ENCODE measurements at places on chromosomes 4 and X.

DNA sequence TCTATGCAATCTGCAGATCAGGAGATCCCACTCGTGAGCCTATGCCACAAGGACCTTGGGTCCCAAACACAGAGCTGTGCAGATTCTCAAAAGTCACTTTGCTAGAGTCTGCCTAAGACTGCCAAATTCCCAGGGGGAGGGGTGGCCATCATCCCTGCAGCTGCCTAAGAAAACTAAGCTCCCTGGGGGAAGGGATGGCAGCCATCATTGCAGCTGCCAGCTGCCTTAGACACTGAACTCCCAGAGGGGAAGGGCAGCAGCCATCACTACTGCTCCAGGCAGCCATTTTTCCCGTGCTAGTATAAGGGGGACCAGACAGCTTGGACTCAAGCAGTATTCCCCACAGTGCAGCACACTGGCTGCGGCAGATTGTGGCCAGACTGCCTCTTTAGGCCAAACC, 156.9 kb downstream of the NKX6-1 start:
- no peak for DNase-seq

DNA sequence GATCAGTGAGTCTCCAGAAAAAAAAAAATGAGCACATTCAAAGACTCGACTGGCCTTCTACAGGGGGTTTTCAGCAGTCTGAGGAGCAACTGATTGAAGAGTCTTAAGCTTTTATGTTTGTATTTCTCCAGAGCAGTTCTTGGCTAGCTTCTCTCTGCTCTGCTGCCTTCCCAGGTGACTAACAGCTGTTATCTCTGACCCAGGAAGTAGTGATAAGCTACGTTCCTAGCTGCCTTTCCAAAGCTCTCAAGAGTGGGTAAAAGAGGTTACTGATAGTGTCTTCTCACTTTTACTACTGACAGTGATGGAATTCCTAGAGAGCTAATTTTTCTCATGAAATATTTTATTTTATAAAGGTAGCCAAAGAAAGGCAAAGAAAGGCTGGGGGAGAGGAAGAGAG, 66.6 kb downstream of the ENOX2 start:
- DNase-seq: no peak

GRCh38 chr4:20298986-20299385, 47.3 kb downstream of the SLIT2 start:
- DNase-seq: no peak

DNA sequence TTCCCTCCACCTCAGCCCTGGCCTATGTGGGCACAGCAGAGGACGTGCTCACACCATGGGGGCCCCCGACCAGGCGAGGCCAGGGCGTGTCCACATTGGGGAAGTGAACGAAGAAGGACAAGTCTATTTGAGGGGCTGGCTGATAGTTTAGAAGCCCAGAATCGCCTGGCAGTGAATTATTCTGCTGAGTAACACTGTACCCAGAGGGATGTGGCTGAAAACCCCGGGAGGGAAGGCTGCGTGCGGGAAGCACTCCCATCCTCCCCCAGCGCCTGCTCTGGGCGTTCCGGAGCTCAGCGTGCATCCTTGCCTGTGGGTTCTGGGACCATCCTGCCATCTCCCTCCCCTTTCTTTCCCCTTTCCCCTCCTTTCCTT, 66.6 kb downstream of the TRMT44 start:
- DNase-seq: no peak

GRCh38 chr4:129144755-129145206, 48.8 kb downstream of the C4orf33 start:
- no peak for DNase-seq

DNA sequence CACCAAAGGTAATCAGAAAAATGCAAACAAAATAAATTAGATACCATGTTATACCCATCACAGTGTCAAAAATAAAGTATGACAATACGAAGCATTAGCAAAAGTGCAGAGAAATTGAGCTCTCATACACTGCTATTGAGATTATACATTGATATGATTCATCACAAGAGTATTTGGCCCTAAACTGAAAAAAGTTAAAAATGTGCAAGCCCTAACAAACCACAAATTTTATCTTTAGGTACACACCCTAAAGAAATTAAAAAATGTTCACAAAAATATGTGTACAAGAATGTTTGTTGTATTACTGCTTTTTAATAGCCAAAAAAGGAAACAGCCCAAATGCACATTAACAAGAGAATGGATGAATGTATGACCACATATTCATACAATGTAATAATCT, 137.9 kb upstream of the MAGEA10 start:
- DNase-seq: no peak

DNA sequence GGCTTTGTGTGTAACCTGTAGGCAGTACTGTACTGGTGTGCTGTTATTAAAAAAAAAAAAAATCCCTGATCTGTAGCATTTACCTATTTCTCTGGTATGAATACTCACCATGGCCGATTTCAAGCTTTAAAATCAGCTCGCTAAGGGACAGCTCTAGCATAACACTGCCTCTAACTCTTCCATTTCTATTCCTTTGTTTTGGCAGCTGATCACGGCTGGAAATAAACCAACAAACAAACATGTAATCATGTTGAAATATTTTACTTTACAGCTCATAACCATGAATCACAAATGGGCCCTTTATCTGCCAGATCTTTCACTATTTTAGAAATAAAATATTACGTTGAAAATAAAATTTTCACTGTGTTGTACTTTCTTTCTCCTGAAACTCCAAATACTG, 60.5 kb upstream of the IL15 start:
- no peak for DNase-seq

GRCh38 chr4:118289794-118290193, 63.0 kb downstream of the PRSS12 start:
- DNase-seq: no peak

GRCh38 chrX:65811558-65812228, 144.2 kb downstream of the MSN start:
- DNase-seq: no peak

GRCh38 chrX:70262952-70263567, 3.1 kb upstream of the P2RY4 start:
- DNase-seq: no peak

GRCh38 chrX:137033774-137034507, at the start of gene GPR101:
TSS of gene GPR101 (minus strand) at chrX:137033995. CDS start at chrX:137031674, 2,321 bp downstream.
- DNase-seq: no peak

DNA sequence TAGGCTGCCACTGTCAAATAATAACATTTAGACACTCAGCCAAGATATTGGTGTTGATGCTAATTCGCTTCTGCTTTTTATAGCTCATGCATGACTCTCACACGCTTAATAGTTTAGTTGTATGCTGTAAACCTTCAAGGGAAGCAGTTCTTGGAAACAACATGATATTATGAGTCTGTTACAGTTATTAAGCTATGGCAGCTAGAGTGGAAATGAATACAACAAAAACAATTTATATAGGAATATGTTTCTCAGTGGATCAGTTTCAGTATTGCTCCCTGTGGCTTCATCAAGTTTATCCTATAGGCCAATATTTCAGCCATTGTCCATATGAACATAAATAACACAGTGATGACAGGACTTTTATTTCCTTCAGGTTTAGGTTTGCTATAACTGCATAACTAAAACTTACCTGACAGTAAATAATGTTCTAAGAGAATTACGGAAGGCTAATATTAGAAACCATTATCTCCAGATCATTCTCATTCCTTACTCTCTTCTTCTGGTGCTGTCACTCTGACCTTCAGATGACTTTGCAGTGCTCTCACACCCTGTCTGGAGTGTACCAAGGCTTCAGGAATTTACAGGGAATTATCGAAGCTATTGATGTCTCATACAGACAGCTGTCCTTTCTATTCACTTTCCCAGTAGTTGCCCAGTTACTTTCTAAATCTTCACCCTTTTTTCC, 555.0 kb downstream of the ANKRD50 start:
- DNase-seq: no peak

GRCh38 chrX:40467454-40467853, 113.3 kb upstream of the ATP6AP2 start:
- DNase-seq: no peak

GRCh38 chr4:96786306-96786705, 946.4 kb downstream of the PDHA2 start:
- no peak for DNase-seq

DNA sequence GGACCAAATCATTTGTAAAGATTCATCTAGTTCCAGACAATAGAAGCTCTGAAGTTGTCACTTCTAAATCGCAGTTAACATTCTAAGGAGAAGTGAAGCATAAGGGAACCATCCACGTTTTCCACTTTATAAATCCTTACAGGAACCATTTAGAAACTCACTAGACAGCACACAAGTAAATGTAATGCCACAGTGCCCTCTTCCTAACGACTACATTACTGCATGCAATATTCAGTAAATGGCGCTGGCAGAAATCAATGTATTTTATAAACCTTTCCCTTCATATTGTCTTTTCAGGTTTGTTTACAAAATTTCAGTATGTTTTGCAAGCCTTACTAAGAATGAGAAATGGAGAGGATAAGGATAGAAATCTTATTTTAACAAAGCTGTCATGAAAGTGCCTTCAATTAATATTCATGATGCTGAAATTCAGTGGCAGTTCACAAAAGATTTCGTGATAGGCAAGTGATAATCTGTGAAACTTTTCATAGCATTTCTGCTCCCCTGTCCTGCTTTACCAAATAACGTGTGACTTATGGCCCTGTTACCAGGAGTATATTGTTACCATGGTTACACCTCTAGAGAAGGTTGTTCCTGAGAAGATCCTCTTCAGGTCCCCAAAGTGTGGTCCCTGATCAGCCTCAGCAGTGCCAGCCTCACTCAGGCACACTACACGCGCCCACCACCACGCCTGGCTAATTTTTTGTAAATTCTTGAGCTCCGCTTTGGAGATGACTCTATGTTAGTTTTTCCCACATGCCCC, 54.2 kb downstream of the TMA16 start:
- no peak for DNase-seq

DNA sequence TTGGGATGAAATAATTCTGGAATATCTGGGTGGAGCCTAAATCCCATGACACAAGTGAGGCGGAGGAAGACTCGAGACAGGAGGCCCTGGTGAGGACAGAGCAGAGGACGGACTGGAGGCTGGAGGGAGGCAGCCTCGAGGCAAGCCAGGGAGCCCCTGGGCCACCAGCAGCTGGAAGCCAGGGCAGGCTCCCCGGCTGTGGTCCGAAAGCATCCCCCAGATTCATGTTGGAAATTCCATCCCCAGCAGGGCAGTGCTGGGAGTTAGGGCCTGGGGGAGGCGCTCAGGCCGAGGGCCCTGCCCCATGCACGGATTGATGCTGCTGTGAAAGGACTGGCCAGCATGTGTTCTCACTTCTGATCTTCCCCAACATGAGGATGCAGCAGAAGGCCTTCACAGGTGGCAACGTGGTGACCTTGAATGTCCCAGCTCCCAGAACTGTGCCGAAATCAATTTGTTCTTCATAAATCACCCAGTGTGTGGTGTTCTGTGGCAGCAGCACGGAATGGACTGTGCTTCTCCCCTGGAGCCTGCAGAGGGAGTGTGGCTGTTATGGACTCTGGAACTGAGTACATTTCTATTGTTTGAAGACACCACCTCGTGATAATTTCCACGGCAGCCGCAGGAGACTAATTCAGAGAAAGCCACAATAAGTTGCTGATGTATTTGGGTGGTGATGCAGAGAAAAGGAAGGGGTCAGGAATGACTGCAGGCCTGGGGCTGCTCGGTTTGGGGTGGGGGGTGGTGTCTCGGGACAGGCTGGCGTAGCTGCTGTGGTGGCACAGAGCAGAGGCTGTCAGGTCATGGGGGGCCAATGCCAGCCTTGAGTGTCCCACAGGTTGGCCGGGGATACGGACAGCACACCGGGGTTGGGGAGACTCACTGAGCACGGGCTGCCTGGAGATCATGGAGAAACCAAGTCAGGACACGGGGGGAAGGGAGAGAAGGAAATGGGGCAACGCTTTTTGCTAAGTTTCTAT, 56.9 kb downstream of the PCGF3 start:
- DNase-seq: no peak

GRCh38 chrX:128439159-128439558, 387.0 kb upstream of the ACTRT1 start:
- DNase-seq: no peak

GRCh38 chrX:25007059-25008053, 8.4 kb downstream of the ARX start:
- DNase-seq: no peak

GRCh38 chrX:46327566-46328115, 217.6 kb downstream of the ZNF674 start:
- DNase-seq: no peak

DNA sequence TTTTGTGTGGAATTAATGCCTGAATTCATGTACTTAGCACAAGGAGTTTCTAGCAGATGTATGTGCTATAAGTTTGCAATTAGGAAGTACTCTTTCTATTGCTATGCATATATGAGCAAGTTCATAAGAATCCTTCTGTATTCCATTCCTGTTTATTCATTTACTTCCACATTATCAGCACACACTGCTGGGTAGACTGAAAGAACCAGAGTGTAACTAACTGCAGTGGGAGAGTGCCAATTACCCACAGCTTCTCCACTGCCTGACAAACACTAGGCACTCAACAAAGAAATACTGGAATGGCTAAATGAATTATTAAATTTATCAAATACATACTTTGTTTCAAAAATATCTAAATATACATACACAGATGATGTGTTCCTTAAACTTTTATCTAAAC, 219.6 kb downstream of the CAMK2D start:
- DNase-seq: no peak

DNA sequence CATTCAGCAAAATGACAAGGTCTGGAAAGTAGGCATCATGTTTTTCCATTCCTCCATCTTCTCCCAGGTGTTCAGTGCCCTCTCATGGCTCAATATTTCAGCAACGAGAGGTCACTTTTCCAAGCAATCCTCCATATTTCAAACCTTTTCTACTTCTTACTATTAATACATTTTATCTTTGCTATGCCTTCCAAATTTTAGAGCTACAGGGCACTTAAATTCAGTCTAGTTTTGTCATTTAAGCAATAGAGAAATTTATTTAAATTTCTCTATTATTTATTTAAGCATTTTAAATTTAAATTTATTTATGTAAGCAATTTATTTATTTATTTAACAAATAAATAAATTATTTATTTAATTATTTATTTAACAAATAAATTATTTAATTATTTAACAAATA, 305.1 kb upstream of the ANXA10 start:
- DNase-seq: no peak

- no peak for DNase-seq
These were observed 196.6 kb downstream of the PRDM5 start for GRCh38 chr4:120725639-120726580.

DNA sequence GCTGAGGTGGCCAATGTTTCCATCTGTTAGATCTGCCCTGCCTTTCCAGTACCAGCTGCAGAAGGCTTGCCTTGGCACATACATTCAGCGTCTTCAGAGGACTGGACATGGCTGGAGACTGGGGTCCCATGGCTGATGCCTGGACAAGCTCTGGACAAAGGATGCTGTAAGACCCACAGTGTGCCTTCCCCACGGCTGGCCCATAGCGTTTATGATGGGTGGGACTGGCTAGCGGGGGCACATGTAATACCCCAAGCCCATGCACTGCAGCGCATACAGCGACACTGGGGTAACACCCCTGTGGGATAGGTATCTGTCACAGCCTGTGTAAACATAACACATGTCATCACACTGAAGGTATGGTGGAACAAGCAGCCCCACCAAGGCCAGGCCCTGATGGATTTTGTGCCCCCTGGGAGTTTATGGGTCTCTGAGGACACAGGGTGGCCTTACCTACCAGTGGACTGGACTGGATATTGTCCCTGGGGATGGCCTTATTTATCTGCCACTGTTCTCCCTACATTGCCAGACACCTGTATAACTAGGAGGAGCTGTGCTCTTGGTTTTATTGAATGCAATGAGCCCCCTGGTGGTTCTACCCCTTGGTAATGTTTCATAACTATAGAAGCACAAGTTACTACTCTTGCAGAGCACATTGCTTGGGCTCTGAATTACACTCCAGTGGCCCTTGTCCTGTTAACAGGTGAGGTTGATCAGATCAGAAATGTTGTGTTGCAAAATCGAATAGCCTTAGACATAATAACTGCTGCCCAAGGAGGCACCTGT, 34.3 kb upstream of the TACR3 start:
- DNase-seq: no peak

Measured in coronary artery (tissue), 2 donors.